Astrocyte of the spinal cord (primary cell): ENCODE measurements at places on chromosomes 7 and 10.

DNA sequence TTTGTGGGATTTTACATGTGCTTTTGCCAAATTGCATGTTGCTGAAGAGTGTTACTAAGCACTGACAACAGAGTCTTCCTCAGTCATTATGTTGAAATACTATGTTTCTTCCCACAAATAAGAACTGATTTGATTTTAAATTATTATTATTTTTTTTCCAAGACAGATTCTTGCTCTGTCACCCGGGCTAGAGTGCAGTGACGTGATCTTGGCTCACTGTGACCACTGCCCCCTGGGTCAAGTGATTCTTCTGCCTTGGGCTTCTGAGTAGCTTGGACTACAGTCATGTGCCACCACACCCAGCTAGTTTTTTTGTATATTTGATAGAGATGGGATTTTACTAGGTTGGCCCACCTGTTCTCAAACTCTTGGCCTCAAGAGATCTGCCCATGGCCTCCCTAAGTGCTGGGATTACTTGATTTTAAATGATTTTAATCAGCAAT, 42.3 kb downstream of the MINPP1 start:
- DNase-seq = no peak

DNA sequence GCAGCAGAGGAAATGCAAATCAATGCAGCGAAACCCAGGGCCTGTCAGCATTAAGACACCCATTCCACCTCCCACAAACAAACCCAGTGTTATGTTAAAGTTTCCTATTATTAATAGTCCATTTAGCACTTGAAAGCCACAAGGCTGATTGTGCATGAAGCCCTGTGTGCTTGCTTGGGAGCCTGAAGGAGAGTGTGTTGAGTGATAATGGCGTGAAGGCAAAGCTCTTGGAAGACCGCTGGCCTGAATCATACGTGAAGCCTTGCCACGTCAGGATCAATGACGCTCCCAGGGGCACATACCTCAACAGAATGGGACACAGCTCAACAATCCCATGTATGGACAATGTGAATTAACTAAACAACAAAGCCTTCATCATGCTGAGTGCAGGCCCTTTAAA, 25.1 kb downstream of the PTPRN2 start:
- DNase-seq = no peak

DNA sequence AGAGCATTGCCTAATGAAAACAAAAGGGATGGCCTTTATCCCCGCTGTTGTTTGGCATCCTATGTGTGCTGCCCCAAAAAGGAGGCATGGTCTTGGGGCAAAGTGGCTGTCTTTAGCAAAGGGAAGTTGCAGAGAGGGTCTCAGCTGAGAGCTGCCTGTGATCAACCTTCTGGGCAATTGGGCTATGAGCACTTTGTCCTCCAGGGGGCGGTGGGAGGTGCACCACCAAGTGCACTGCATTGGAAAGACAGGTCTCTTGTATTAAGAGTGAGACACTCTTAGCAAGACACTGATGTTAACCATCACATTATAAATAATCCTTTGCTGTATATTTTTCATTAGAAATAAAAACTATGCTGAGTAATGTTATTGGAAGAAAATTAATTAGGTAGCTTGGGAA, 314.8 kb downstream of the POM121L12 start:
- DNase-seq = no peak

DNA sequence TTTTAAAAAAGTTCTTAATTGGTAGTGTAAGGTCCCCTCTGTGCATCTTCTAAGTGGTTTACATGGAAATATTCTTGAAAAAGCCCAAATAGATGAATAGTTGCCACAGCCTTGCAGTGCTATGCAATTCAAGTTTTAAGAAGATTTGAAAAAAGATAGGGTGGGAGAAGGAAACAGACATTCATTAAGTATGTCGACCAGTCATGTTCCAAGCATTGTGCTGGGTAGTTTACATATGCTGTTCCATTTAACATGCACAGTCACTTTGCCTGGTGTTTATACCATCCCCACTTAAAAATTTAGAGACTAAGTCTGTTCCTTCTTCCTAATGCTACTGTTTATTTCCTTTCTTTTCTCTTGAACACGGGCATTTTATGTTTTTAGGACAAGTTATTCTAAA, 28.1 kb upstream of the NAMPT start:
- DNase-seq = no peak
